ENCODE measurements at places on chromosomes 16 and 17.

DNA sequence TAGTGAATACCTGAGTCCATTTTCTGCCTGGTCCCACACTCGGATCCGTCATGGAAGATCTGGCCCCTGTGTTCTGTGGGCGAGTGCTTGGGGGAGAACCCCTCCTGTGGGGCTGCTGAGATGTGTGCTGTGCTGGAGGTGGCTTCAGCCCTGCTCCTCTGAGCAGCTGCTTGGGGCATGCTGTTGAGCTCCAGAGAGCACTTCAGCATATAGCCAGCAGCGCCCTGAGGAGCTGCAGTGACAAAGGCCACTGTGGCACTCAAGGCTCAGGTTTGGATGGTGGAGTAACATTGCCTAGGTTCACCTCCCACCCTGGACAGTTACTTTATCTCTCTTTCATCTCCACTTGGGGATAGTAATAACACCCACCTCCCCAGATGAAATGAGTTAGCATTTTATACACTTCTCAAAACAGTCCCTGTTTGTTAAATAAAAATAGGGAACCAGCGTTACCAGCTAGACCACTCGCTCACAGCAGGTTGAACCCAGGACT is 75.3 kb downstream of the KSR1 start:
- no peak for DNase-seq

GRCh38 chr17:68908045-68908444 is 47.1 kb downstream of the ABCA8 start:
- peak; percentile 28 for DNase-seq

- no peak for DNase-seq
These were observed 928 bp downstream of the HBA1 start for GRCh38 chr16:177394-177822.

DNA sequence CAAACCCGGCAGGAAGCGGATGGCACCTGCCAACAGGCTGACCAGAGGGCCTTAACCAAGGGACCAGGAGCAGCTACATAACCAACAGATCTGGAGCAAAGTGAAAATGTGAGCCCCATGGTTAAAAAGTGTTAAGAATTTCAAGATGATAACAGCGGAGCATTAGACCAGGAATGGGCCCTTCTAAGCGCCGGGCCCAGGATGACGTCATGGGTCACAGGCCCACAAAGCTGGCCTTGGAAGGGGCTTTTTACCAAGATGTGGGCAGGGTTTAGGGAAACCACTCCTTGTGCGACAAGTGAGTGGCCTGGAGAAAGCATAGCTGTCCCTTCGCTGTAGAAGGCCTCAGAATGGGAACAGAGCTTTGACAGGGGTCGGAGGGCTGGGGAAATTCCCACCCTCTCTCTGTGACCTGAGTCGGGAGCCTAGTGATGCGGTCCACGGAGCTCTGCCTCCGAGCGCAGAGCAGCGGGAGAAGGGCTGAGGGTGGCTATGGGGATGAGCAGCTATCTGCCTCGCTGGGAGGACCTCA is 84.4 kb upstream of the RPL38 start:
- DNase-seq = no peak

Measured in suppressor macrophage treated with lipopolysaccharide for 4 hours (primary cell).